ENCODE measurements at places on chromosomes 6 and 20.

DNA sequence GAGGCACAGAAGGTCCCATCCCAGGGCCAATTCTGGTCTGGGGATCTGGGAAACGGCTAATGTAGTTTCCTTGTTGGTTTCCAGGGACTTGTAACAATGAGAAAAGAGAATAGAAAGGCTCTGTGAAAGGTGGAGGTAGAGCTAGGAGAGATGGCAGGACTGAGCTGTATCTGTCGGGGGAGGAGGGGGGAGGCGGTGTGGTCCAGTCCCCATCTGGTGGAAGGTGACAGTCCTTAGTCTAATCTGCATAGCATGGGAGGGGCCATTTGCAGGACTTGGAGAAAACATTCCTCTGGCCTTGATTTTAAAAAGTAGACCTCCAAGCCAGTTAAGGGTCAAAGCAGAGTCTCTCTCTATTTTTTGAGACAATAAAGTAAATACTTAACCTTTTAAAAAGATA, 137.1 kb downstream of the DNAH8 start:
- no peak for DNase-seq

DNA sequence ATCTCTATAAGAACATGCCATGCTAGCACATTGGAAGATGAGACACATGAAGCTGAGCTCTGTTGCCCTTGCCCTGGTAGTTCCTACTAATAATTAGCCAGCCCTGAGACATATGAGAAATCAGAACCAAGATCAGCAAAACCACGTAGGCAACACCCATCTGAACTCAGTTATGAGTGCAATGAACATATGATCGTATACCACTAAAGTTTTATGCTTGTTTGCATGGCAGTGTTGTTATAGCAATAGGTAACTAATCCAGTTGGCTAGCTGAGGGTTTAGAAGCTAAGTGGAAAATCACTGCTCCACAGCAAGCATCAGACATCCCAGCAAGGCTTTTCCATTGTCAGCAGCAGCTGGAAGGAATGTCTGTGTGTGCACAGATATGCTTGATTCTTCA, 180.7 kb downstream of the BTBD3 start:
- DNase-seq = no peak

GRCh38 chr20:63696628-63697356, at the start of gene TNFRSF6B:
TSS of gene TNFRSF6B (plus strand) at chr20:63696652. CDS start at chr20:63696768, 116 bp downstream.
- DNase-seq = no peak

- no peak for DNase-seq
Measured at GRCh38 chr6:19327661-19328060, 509.5 kb upstream of the ID4 start.

DNA sequence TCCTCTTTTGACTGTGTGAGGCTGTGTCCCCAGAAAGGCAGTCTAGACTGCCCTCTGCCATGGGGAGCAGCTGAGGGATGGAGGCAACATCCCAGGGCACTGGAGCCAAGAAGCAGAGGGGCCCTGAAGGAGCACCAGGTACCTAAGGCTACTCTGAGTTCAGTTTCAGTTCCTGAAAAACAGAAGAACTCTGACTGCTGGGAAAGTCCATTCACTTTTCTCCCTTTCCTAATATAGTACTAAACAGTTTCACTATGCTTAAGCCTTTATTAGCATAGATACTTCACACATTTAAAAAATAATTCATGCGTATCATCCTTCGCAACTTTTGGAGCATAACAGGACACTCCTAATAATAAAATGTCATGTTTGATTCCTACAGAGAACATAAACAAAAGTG, 130.0 kb downstream of the FOXC1 start:
- DNase-seq = no peak

GRCh38 chr20:49579195-49579594, 11.3 kb upstream of the PTGIS start:
- no peak for DNase-seq

GRCh38 chr6:46473881-46474280, 17.4 kb downstream of the RCAN2 start:
- DNase-seq = no peak

DNA sequence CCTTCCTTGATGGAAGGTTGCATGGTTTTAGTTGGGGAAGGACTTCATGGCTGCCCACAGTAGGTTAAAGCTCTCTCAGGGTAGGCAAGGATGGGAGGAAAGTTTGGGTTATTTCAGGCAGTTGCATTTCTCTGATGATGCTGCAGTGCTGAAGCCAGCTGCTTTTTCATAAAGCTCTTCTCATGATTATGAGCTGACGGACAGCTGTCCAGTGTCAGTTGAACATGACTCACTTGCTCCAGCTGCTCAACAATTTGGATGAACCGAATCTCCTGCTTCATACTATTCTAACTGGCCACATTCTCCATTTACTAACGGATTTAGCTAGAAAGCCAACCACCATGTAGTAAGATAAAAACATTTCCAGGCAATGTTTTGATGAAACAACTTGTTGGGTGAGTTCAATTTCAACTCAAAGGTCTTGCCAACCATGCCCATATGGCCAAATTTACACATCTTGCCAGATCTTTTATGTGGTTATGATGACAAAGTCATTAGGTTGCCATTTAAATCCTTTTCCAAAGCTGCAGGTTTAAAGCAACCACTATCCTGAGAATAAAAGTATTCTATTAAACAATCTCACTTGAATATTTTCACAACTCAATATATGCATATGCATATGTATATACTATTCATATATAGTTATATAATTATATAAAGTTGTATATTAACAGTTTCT, 125.9 kb downstream of the HS3ST5 start:
- no peak for DNase-seq

Data from stimulated activated CD4-positive, alpha-beta T cell treated with anti-CD3 and anti-CD28 coated beads, Interleukin-12 subunit alpha, Interleukin-12 subunit beta, amount 100 ng/mL, for 4 hours (primary cell).